ENCODE measurements at places on chromosomes 7 and 10.
A peak's percentile ranks its signal among the peaks of the same experiment; 100 is the strongest.

- no peak for DNase-seq
Observed at GRCh38 chr7:4700577-4701235, 18.6 kb downstream of the FOXK1 start.

GRCh38 chr10:98323221-98324164 lies 55.5 kb upstream of the LOXL4 start:
- DNase-seq = peak; percentile 95

DNA sequence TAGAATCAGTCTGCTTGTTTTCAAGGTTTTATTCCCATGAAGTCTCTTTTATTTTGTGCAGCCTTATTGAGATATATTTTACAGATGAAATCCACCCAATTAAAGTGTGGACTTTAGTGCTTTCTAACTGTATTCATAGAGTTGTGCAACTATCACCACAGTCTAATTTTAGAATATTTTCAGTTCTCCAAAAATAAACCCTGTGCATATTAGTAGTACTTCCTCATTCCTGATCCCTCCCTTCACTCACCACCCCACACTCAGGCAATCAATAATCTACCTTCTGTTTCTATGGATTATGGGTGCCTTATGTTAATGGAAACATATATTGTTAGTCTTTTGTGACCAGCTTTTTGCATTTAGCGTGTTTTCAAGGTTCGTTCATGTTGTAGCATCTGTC lies 185.7 kb upstream of the TMEM72 start:
- DNase-seq = no peak

- no peak for DNase-seq
Observed at GRCh38 chr7:43590862-43591557, 8.1 kb downstream of the STK17A start.

DNA sequence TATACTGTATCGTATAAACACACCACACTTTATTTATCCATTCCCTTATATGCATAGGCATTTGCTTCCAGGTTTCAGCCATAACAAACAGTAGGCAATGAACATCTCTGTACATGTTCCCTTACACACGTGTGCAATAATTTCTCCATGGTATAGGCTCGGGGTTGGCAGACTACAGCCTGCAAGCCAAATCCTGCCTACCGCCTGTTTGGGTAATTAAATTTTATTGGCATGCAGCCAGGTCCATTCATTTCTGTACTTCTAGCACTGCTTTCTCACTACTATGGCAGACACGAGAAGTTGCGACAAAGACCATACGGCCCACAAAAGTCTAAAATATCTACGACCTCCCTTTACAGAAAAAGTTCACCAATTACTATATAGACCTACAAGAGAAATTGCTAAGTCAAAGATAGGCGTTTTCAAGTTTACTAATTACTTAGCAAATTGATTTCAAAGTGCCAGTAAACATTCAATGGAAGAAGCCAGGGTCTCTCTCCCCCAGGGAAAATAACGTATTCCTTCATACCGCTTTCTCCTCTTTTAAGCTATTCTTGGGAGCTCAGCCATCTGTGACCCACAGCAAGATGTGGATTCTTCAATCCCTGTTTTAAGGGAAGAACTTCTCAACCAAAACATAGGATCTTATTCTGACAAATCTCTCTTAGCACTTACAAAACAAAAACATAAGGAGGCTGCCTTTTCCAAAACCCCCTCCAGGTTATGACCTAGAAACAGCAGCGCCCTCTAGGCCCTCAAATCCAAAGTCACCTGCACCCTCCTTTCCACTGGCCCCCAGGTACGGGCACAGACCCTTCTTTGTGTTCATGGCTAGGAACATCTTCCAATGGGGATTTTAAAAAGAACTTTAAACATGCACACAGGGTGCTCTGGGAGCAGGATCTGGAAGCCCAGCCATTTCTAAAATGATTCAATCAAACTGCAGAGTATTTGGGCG lies 100.5 kb downstream of the FGFR2 start:
- DNase-seq = no peak

- no peak for DNase-seq
Observed at GRCh38 chr7:114540291-114540690, 125.7 kb downstream of the FOXP2 start.

- no peak for DNase-seq
Observed at GRCh38 chr10:96333101-96333500, 25.7 kb downstream of the OPALIN start.

GRCh38 chr7:36692456-36692855 lies 31.8 kb downstream of the AOAH start:
- DNase-seq = no peak

- DNase-seq = no peak
Observed at GRCh38 chr10:96747734-96748550, 27.6 kb upstream of the PIK3AP1 start.

GRCh38 chr10:125661941-125662515 lies 20.9 kb downstream of the TEX36 start:
- DNase-seq = no peak

GRCh38 chr10:77160679-77161078 lies 476.9 kb downstream of the KCNMA1 start:
- DNase-seq = peak; percentile 92
